ENCODE measurements at places on chromosomes 4 and X.

DNA sequence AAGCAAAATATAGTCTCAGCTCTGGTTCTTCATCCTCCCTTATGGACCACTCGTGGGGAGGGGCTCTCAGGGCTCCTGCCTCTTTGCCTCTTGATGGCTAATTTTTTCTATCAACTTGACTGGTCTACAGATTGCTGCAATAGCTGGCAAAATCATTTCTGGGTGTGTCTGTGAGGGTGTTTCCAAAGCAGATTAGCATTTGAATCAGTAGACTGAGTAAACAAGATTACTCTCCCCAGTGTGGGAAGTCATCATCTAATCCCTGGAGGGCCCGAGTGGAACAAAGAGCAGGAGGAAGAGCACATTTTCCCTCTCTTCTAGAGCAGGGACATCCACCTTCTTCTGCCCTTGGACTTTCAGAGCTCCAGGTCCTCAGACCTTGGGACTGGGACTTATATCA is 153.5 kb downstream of the STK32B start:
- no peak for DNase-seq

- no peak for DNase-seq
These were observed 315.4 kb upstream of the IGFBP7 start for GRCh38 chr4:57425610-57426009.

DNA sequence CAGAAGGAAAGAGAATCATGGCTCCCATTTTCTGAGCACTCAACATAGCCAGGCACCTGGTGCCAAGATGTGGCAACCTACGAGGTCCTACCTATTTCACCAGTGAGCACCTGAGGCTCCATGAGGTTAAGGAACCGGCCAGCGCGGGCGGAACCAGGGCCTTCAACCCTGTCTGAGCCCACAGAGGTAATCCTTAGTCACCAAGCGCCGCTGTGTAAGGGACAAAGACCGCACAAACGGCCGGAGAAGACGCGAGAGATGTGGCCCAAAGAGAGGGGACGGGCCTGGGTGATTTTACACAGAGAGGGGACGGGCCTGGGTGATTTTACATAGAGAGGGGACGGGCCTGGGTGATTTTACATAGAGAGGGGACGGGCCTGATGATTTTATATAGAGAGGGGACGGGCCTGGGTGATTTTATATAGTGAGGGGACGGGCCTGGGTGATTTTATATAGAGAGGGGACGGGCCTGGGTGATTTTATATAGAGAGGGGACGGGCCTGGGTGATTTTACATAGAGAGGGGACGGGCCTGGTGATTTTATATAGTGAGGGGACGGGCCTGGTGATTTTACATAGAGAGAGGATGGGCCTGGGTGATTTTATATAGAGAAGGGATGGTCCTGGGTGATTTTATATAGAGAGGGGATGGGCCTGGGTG is 114.2 kb downstream of the SMIM20 start:
- no peak for DNase-seq

DNA sequence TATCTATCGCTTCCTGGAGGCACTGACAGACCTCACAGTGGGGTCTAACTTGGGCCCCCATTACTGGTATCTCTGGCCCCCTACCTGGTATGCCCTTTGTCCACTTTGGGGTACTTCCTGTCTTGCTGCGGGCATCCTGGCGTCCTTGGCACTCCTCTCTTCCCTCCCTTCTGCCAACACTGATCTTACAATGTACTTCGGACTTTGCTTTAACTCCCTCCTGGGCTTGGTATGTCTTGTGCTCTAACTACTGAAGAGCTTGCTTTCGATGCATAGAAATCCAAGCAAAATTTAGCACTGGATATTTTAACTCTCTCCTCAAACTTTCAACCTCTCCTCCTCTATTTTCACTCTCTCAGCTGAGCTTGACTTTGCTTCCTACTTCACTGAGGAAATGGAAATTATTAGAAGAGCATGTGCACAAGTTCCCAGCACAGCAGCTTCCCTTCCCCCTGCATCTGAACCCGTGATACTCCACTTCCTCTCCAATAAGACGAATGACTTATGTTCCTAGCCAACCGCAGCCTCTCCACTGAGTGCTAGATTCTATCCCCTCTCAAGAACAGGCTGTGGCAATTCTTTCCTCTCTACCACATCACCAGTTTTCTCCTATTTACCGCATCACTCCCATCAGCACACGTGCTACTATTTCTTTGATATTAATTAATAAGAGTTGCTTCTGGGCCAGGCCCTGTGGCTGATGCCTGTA is 52.9 kb downstream of the SUPT20HL2 start:
- DNase-seq: no peak

DNA sequence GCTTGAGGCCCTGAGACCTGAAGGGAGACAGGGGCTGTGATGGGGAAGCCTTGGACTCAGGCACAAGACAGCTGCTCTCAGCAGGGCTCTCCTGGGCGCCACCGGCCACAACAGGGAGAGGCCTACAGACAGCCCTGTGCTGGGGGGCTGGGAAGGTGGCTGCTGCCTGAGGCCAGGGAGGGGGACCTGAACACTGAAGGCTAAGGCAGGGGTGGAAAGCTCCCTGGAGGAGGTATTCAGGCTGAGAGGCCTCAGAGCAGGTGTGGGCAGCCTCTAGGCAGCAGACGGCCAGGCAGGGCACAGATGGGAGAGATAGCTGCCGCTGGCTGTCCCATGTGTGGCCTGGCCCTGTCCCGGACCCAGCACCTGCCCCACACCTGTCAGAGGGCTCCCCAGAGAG is 33.0 kb downstream of the TACC3 start:
- DNase-seq: no peak

- no peak for DNase-seq
These were observed 5.4 kb downstream of the FAM47E start for GRCh38 chr4:76256968-76257367.

DNA sequence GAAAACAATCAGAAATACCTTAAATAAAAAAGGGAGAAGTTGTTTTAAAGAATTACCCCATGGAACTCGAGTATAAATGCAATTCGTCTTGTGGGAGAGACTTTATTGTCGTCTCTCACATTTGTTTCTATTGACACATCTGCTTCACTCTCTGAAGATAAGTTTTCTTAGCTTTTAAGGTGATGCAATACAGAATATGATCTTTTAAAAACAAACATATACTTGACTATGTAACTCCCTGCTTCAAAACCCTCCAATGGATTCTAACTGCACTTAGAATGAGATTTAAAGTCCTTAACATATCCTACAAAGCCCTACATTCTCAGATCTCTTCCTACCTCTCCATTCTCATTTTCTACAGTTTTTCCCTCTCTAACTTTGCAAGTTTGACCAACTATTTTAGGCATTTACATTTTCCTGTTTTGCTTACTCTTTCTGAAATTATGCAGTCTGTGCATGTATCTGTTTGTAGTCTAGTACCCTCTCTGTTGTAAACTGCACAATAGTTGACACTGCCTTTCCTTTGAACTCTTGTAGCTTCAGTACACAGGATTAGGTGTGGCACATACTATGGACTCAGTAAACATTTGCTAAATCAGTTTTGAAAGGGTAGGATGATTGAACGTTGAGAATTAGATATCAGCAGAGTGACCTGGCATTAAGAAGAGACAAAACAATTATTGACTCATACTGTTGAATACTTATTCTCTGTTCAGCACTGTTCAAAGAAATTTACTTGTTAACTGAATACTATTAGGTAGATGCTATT is 59.8 kb downstream of the AGTR2 start:
- DNase-seq: no peak

- no peak for DNase-seq
These were observed 31.5 kb upstream of the CPLX1 start for GRCh38 chr4:857461-857860.

- DNase-seq: no peak
These were observed 41.5 kb upstream of the SMIM10 start for GRCh38 chrX:134949271-134949670.

GRCh38 chr4:22780317-22780716 is 87.6 kb downstream of the GBA3 start:
- DNase-seq: no peak

- no peak for DNase-seq
These were observed 29.2 kb downstream of the SULT1E1 start for GRCh38 chr4:69830560-69831269.

GRCh38 chr4:164615964-164616363 is 138.0 kb upstream of the SMIM31 start:
- DNase-seq: no peak

GRCh38 chr4:57043347-57044251 is 64.9 kb downstream of the POLR2B start:
- DNase-seq: no peak

DNA sequence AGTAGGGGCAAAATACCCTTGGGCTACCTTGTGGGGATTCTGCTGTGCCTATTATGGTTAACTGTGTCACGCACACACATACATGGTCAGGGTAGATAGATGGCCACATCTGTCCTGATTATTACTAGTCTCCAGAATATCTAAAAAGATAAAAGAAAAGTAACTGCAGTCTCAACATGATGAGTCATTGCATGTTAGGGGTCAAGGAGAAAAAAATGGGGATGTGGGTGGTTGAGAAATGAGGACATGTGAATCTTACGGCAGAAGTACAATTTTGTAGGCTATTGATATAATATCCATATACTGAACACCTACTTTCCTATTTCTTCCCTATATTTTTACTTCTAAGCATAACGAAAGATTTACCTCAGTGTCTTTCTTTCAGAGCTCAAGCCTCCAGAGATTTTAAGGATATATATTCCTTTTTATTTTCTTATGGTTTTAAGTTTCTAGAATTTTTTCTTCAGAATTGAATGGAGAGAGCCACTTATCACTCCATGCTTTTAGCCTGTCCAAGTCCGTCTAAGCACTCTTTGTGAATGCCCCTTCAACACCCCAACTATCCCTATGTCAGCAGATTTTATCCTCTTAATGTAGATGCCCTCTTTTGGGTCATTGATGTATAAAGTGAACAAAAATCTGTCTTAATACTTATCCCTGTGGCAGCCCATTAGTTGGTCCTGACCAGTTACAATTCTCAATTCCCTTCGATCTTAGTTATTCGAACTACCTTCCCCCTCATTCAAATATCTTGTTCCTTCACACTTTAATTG is 642.2 kb downstream of the IQCM start:
- DNase-seq: no peak

DNA sequence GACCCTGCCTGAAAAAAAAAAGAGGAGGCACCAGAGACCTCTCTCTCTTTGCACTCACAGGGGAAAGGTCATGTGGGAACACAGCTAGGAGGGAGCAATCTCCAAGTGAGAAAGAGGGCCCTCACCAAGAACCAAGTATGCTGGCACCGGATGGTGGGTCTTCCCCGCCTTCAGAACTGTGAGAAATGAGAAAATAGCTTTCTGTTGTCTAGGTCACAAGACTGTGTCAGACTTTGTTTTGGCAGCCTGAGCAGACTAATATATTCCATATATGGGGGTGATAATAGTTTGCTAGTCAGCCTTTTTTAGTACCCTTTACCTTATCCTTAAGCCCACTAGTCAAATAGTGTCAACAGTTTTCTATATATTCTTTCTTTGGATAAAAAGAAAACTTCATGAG is 193.0 kb downstream of the TRIML1 start:
- DNase-seq: no peak

DNA sequence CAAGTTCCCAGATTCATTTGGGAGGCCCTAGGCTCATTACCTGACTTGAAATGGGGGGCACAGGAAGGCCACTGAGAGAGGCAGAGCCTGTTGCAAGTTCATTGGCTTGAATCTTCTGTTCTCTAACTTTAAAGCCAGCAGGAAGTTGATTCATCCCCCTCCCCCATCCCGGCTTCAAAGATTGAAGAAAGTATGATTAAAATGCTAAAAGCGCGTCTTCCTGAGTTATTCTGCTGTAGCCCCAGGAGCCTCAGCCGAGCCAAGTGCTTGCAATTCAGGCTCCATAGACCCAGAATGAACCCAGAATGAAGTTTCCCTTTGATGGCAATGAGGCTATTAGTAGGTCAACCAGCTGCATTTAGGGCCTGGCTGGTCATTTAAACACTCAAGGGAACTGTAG is 14.7 kb downstream of the CHST7 start:
- no peak for DNase-seq

GRCh38 chr4:5757954-5758353 is 47.0 kb downstream of the EVC start:
- no peak for DNase-seq

DNA sequence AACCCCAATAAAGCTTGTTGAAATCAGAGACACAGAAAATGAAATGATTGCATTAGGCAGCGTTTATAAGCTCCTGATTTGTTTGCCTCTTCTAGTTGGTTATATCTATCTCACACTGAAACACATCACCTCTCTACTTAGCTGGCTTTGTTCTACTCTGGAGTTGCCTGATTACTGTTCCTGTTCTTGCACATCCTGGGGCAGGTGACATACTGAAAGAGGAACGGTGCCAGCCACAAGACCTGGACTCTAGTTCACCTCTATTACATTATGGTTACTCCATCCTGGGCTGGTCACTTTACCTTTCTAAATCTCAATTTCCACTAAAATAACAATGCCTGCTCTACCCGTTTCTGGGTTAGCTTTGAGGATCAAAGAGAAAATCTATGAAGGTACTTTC is 47.9 kb downstream of the TRIM2 start:
- DNase-seq: no peak

DNA sequence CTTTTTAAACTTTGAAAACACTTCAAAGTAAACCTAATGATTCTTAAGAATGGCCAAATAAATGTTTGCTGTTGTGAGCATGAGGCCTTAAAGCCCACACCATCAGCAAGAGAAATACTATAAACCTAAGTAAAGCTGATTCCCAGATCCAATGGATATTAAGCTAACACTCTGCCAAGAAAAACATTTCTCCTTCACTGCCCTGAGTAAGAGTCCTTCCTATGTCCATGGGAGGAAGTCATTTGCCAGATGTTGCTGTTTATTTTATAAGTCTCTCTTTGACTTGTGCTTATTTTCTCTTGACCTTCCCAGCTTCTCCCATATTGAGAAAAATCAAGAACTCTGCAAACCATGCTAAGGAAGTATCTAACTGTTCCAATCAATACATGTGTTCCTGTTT is 154.3 kb upstream of the EDNRA start:
- DNase-seq: no peak

DNA sequence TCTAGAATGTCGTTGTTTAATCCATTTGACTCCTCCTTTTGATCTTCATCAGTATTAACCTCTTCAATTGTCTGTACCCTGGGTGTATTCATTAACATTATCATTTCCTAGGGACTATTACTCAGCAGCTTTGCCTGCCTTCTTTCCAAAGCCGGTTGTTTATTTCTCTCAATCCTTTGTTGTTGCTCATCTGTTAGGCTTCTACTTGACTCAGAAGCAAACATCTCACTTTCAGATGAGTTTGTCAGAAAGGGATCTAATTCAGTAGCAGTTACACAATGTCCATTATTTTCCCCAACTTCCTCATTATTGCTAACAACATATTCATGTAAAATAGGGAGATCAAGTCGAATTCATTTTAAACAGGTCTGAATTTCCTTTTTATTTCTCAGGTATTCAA is 22.1 kb upstream of the HSD17B10 start:
- no peak for DNase-seq

GRCh38 chr4:163665521-163666331 is 171.2 kb downstream of the TMA16 start:
- no peak for DNase-seq

Measured in cerebellar nuclear complex (tissue), 1 donor.